ENCODE measurements at places on chromosomes 4 and X.

- DNase-seq: no peak
Measured at GRCh38 chrX:128897621-128898020, 625.7 kb downstream of the SMARCA1 start.

GRCh38 chr4:173519111-173520101 is 10.6 kb downstream of the HAND2 start:
- DNase-seq: no peak

- no peak for DNase-seq
Measured at GRCh38 chr4:15348695-15349094, 79.1 kb upstream of the C1QTNF7 start.

DNA sequence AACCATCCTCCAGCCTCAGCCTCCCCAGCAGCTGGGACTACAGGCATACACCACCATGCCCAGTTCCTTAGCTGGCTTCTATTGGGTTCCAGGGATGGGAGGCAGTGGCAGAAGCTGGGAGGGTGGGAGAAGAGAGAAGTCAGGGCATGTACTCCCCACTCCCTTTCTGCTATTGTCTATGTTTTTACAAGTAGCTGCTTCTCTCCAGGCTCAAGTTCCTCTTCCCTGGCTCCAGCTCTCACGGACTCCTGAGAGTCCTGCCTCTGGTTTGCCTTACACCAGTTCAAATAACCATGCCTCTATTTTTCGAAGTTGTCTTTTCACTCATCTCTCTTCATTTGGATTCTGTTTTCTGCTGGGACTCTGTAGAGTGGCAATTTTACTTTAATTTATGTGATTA is 2.9 kb downstream of the TBC1D9 start:
- DNase-seq: no peak

DNA sequence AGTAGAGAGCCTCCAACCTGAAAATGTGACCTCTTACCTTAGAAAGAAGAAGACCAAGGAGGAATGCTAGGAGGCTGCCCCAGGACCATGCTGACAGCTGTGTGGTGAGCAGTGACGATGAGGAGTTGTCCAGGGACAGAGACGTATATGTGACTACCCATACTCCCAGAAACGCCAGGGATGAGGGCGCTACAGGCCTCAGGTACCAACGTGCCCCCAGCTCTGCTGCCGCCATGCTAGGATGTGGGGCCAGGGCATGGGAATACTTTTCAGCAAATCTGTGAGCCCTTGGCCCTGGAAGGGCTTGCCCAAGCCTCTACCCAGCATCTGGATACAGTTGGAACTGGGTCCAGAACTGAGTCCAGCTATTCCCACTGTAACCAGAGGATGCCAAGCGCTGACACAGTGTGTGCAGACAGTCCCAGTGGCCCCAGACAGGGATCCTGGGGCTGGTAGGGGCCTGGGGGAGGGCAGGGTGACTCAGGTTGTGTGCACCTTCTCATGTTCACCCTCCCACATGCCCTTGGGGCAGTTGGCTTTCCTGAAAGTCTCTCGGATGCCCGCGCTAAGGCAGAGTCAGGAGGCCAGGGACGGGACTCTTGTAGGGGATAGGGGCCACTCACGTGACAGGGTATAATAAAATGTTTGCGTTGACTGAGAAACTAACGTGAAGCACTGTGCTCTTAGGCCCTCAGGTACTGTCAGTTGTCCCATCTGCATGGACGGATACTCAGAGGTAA is 23.9 kb upstream of the FAM193A start:
- no peak for DNase-seq

DNA sequence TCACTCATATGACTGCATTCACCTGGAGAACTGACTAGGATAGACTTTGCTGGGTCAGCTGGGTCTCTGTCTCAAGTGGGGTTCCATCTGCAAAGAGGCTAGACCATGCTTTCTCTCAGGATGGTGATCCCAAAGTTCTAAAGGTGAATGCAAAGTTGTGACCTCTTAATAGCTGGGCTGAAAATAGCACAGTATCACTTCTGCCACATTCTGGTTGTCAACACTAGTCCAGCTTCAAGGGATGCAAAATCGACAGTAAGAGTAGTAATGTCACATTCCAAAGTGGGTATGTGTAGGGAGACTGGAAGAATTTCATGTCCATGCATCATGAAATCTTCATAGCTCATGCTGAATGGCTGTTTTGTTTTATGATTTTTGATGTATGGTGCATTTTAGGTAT is 414.6 kb downstream of the PCDH7 start:
- no peak for DNase-seq

Data from HAP-1 (cell line).